Endothelial cell of umbilical vein (primary cell): ENCODE measurements at places on chromosomes 13 and 19.

DNA sequence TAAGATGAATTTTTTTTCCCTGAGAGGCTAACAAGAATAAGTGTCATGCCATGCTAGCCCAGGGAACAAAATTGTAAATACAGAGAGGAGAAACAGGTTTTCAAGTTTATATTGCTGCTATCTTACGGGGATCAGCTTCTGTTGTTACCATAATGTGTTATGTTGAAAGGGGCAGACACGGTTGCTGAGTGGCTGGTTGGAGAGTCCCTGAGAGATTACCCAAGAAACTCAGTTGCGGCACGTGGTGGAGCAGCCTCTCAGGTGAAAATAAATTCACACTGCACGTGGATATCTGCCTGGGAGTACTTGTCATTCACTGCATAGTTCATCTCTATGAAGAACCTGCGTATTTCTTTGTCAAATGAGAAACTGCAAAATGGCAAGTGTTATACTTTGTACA lies 293.6 kb downstream of the TDRD3 start:
- H3K27ac ChIP-seq, result no peak overlapping the region
- no peaks in the 10 kb centered on the region for H3K36me3 ChIP-seq
- H3K27me3 ChIP-seq, result peaks cover 4% of the 10 kb centered on the region
- H3K4me3 ChIP-seq, result no peak overlapping the region
- no peaks in the 10 kb centered on the region for H3K4me1 ChIP-seq
- no peak for DNase-seq

DNA sequence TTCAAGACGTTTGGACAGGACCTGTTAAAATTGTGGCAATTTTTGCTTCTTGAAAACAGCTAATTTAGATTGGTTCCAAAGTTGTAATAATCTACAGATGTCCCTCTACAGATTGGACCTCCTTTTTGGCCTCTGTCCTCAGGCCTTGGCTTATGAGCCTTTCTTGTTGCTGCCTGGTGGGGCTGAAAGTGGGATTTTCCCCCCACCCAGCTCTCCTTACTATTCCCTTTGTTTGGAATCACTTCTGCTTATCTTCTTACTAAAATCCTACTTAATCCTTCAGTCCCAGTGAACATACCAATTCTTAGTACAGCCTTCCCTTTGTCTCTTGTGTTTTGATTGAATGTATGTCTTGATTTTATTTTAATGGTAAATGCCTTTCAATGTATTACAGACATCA lies 63.5 kb upstream of the TEX29 start:
- peaks cover under 1% of the 10 kb centered on the region for H3K4me1 ChIP-seq
- peaks cover 25% of the 10 kb centered on the region for H3K36me3 ChIP-seq
- DNase-seq, result no peak
- H3K4me3 ChIP-seq, result no peak overlapping the region
- H3K27me3 ChIP-seq, result no peaks in the 10 kb centered on the region

- peak; percentile 47 for DNase-seq
- H3K4me1 ChIP-seq, result peaks cover 7% of the 10 kb centered on the region
- H3K36me3 ChIP-seq, result no peaks in the 10 kb centered on the region
These were observed 290.0 kb downstream of the PCDH9 start for GRCh38 chr13:66940113-66940512.

- no peak for DNase-seq
- no peak overlapping the region for H3K4me3 ChIP-seq
- no peaks in the 10 kb centered on the region for H3K4me1 ChIP-seq
These were observed 1.7 kb upstream of the SIGLEC7 start for GRCh38 chr19:51140441-51140840.

GRCh38 chr13:58134012-58134411 lies 502.5 kb downstream of the PCDH17 start:
- no peak for DNase-seq
- H3K4me1 ChIP-seq, result no peaks in the 10 kb centered on the region
- H3K4me3 ChIP-seq, result no peak overlapping the region
- H3K27me3 ChIP-seq, result no peaks in the 10 kb centered on the region
- H3K36me3 ChIP-seq, result no peaks in the 10 kb centered on the region
